ENCODE measurements at places on chromosomes 2 and 18.

DNA sequence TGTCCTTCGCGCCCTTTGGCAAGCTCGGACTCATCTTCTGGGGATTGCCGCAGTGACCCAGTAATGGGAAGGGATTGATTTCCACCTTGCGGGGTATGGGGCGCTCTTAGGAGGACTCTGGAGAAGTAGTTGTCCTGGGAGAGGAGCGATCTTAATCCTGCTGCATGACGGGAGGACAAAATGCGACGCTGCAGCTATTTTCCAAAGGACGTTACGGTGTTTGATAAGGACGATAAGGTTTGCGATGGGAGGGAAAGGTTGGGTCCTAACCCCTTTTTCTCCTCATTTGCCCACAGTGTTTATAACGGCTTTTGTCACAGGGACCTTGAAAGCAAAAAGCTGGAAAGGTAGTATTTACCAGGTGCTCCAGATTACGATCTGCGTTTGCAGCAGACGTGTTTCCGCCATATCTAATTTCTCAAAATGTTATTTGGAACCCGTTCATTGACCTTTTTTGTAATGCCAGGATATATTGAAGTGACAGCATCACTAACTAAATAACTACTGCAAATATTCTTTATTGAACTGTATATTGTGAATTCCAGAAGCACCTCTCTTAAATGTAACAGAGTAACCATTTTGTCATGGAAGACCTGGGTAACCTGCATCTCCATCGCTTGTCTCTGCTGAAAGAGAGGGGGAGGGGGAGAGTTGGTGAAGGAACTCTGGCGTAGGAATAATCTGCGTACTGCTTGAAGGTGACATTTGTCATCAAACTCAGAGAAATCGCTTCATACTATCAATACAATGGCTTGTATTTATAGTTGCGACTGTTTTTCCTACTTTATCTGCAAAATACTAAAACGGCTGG is 590 bp downstream of the MDH1 start:
- no peak for DNase-seq

DNA sequence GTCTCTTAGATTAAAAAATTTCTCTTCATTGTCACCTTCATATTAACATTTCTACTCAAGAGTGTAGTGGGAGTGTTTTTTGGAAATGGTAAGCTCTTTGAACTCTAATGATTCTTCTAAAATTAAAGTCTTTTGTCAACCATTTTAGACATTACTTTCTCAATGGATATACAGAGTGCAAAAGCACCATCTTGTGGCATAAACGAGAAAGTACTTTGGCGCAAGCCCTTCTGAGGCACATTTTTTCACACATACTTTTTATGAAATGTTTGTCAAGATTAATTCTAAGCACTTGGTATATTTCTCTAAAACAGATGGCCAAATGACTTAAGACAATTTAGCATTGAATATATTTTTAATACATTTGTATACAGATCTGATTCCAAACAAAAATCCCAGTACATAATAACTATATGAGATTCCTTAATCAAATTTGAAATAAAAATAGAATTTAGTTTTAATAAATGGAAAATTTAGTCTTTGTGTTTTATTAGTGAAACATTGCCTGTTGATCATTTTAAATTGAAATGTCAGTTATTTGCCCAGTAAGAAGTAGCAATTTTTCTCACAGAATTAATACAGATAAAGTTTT is 63.3 kb upstream of the GALNT5 start:
- DNase-seq, result no peak

DNA sequence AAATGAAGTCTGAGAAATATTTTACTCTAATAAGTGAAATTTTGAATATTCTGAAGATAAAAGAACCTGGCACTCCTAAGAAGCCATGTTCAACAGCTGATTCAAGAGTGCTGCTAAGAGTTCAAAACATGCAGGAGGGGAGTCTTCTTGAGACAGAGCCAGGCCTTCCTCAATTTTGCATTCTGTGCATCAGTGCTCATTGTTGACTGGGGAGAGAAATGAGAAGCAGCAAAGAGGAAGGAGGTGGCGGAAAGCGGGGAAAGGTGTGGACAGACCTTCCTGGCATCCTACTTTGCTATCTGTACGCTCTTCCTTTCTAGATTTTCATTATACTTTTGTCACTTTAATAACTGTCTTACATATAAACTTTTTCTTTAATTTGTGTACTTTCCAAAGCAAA is 29.7 kb upstream of the TXNDC2 start:
- no peak for DNase-seq

DNA sequence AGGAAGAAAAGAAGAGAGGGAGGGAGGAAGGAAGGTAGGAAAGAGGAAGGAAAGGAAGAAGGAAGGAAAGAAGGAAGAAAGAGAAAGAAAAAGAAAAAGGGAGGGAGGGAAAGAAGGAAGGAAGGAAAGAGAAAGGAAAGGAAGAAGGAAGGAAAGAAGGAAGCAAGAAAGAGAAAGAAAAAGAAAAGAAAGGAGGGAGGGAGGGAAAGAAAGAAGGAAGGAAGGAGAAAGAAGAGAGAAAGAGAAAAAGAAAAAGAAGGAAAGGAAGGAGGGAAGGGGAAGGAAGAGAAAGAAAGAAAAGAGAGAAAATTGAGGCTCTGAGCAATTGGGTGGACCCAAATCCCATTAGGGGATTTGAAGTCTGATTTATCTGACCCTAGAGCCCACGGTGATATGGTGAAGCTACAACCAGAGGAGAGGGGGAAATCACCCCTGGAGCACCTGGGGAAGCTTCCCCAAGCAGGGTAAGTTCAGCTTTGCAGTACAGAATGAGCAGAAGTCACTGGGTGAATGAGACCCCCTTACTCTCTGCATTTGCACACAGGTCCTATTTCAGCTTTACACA is 177.6 kb upstream of the BCL2L11 start:
- DNase-seq, result no peak

DNA sequence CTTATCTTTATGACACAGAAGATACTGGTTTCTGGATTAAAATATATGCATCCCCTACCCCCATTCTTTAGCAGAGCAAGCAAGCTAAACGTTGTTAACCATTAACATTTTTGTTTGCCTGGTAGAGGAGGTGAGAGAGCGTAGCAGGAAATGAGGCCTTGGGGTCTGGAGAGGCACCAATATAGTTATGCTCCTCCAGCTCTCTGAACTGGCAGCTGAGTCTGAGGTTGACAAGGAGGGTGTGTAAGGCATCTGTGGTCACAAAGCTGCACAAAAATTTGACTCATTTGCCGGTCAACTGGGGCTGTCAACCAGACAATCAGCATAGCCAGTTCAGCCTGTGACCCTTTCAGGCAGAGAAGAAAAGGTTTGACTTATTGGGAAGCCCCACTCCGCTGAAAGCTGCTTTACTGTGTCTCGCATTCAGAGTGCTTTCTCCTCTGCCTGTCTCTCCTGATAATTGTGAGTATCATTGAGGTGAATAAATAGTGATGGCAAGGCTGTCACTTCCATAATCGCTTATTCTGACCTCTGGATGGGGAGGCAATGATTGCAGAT is 647.5 kb upstream of the SETBP1 start:
- no peak for DNase-seq

GRCh38 chr2:17272170-17272569 is 246.1 kb downstream of the RAD51AP2 start:
- DNase-seq, result no peak

GRCh38 chr2:34121076-34121475 is 522.0 kb upstream of the FAM98A start:
- DNase-seq, result no peak

- no peak for DNase-seq
Observed at GRCh38 chr2:12428324-12428723, 288.4 kb upstream of the TRIB2 start.

GRCh38 chr18:8656232-8656631 is 47.0 kb downstream of the RAB12 start:
- DNase-seq, result no peak

- DNase-seq, result no peak
Observed at GRCh38 chr18:44579028-44579702, 101.5 kb upstream of the SETBP1 start.

DNA sequence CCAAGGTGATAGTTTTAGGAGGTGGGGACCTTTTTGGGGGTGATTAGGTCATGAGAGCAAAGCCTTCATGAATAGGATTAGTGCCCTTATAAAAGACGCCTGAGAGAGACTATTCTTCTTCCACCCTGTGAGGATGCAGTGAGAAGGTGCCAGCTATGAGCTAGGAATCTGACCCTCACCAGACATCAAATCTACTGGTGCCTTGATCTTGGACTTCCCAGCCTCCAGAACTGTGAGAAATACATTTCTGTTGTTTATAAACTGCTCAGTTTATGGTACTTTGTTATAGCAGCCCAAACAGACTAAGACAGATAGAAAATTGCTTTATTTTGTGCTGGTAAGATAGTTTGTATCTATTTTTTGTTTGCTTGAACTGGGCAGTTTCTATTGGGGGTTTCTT is 40.1 kb downstream of the PHLPP1 start:
- DNase-seq, result no peak

- no peak for DNase-seq
Observed at GRCh38 chr2:1869248-1869647, 124.9 kb upstream of the PXDN start.

GRCh38 chr2:134375935-134376334 is 122.1 kb downstream of the MGAT5 start:
- DNase-seq, result peak; percentile 62

DNA sequence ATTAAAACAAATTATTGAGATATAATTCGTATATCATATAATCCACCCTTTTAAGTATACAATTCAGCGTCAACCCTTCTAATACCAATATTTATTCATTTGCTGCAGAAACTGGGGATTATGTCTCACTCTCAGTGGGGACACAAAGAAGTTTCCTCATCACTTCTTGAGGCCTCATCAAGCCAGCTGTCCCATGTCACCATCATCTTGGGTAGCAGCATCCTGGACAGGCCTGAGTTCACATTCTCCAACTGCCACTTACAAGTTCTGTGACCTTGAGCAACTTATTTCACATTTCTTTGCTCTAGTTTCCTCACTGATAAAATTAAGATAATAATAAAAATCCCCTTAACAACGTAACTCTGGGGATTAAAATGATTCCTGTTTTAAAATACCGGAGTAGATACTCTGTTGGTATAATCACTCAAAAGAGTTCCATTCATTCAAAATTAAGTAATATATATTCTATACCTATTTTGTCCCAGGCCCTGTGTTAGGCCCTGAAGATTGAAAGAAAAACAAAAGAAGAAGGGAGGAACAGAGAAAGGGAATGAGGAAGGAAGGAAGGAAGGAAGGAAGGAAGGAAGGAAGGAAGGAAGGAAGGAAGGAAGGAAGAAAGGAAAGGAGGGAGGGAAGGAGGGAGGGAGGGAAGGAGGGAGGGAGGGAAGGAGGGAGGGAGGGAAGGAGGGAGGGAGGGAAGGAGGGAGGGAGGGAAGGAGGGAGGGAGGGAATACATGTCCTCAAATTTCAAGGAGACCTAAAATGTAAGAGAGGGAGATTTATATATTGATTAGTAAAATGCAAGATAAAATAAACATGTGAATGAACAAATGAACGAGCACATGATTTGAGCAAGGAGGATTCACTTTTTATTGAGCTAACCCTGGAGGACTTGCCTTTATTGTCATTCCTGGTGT is 42.4 kb downstream of the NCKAP5 start:
- no peak for DNase-seq

- no peak for DNase-seq
Observed at GRCh38 chr18:77749089-77749488, 499.4 kb downstream of the GALR1 start.

- DNase-seq, result no peak
Observed at GRCh38 chr2:3195641-3196476, 181.8 kb downstream of the EIPR1 start.

DNA sequence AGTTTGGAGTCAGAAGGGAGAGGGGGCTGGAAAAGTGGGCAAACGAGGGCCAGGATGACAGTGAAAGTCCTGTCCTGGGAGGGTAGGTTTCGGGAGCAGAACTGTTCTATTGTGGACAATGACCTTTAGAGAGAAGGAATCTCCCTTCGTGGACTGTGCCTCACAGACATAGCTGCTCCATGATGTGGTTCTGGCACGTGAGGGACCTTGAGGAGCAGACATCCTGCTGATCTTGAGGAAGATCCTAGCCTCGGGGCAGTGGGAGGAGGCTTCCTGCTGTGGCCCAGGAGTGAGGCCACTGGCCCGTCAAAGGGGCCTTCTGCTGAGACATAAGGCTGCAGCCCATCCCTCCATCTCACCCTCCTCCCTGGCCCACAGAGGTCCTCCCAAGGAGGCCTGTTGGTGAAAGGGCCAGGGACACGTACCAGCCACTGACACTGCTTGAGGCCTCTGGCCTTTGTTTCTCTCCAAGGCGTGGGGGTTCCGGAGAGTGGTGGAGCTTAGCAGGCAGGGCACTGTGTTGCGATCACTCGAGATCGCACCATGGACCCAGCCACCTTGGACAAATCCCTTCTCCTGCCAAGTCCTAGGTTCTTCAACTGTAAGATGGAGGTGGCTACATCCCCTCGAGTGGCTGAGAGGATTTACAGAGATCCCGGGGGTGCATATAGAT is 167.2 kb downstream of the CELF4 start:
- no peak for DNase-seq

- DNase-seq, result no peak
Observed at GRCh38 chr2:43129676-43130547, 96.5 kb downstream of the ZFP36L2 start.

DNA sequence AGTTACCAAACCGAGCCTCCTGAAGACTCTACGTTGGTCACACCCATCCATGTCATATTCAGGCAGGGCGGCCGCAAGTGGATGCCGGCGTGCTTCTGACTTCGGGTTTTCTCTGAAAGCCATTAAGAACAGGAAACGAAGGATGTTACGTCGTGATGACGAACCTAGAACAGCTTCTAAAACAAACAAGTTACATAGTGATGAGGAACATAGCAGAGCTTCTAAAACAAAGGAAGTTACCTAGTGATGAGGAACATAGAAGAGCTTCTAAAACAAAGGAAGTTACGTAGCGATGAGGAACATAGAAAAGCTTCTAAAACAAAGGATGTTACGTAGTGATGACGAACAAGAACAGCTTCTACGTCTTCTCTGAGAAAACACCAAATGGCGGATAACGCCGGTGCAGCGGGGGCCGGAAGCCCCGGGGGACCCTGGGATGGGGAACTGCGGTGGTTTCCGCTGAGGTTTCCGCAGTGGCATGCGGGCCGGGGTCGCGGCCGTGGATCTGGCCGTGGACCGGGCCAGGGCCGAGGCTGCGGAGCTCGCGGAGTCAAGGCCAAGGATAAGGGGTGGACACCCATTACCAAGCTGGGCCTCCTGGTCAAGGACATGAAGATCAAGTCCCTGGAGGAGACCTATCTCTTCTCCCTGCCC is 141.1 kb downstream of the SOCS6 start:
- no peak for DNase-seq

DNA sequence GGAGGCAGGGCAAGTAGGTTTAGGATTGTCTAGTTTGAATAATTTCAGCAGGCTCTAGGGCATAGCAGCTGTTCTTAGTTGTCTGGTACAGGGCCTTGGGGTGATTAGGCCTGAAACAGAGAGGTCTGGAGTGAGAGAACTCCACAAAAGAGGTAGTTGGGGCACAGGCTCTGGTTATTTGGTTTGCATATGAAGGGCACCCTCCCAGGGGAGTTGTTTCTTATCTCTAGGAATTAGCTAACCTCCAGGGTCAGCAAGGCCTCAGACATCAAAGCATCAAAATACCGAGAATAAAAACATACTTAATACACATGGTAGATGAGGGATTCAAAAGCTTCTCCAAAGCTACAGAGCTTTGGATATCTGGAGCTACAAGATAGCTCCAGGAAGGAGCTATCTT is 38.3 kb upstream of the SLC14A2 start:
- DNase-seq, result no peak

- no peak for DNase-seq
Observed at GRCh38 chr2:22912398-22912797, 472.6 kb upstream of the KLHL29 start.
